GM23338 (cell line): ENCODE measurements at places on chromosomes 6 and 20. TPM values are rescaled to one million over a fixed set of nuclear protein-coding genes. Genes with fewer than 3 reads are reported as not detected.

The MEP1A gene
- polyA plus RNA-seq, result not detected in 2 replicates

The RPL7L1 gene
- 82.1 and 86.9 TPM in 2 replicates for polyA plus RNA-seq

The CCDC28A gene
- 10.5 and 14.0 TPM in 2 replicates for polyA plus RNA-seq

The ZKSCAN4 gene
- polyA plus RNA-seq, result 2.8 and 3.1 TPM in 2 replicates

The TRIM15 gene
- 0.21 and 0.26 TPM in 2 replicates for polyA plus RNA-seq

The CDH26 gene
- 2.0 and 2.3 TPM in 2 replicates for polyA plus RNA-seq

The IL17F gene
- polyA plus RNA-seq, result 0.35 TPM in 1 of 2 replicates, not detected in the other

The SOX18 gene
- polyA plus RNA-seq, result not detected in 2 replicates

The SH3BGRL2 gene
- 7.5 and 8.4 TPM in 2 replicates for polyA plus RNA-seq

The OXT gene
- polyA plus RNA-seq, result 1.5 and 3.5 TPM in 2 replicates

The PEX3 gene
- 19.4 and 22.7 TPM in 2 replicates for polyA plus RNA-seq

The GGTLC1 gene
- not detected in 2 replicates for polyA plus RNA-seq

The THBS2 gene
- polyA plus RNA-seq, result 7.8 and 7.9 TPM in 2 replicates

The HSPA12B gene
- polyA plus RNA-seq, result 2.8 and 3.3 TPM in 2 replicates

The TNFRSF6B gene
- polyA plus RNA-seq, result not detected in 2 replicates

The BICRAL gene
- polyA plus RNA-seq, result 3.4 and 3.6 TPM in 2 replicates

The MUCL3 gene
- 0.32 and 0.40 TPM in 2 replicates for polyA plus RNA-seq

The LY6G6D gene
- not detected in 2 replicates for polyA plus RNA-seq

The CD93 gene
- 0.03 TPM in 2 replicates for polyA plus RNA-seq

The TP53TG5 gene
- polyA plus RNA-seq, result not detected in 2 replicates

The LY6G6C gene
- 0.23 TPM in 1 of 2 replicates, not detected in the other for polyA plus RNA-seq

The CST4 gene
- not detected in 2 replicates for polyA plus RNA-seq

The EYA4 gene
- polyA plus RNA-seq, result 0.05 TPM in 2 replicates

The ZSCAN23 gene
- 0.30 and 1.9 TPM in 2 replicates for polyA plus RNA-seq
